ENCODE measurements at places on chromosomes 3 and 15.

DNA sequence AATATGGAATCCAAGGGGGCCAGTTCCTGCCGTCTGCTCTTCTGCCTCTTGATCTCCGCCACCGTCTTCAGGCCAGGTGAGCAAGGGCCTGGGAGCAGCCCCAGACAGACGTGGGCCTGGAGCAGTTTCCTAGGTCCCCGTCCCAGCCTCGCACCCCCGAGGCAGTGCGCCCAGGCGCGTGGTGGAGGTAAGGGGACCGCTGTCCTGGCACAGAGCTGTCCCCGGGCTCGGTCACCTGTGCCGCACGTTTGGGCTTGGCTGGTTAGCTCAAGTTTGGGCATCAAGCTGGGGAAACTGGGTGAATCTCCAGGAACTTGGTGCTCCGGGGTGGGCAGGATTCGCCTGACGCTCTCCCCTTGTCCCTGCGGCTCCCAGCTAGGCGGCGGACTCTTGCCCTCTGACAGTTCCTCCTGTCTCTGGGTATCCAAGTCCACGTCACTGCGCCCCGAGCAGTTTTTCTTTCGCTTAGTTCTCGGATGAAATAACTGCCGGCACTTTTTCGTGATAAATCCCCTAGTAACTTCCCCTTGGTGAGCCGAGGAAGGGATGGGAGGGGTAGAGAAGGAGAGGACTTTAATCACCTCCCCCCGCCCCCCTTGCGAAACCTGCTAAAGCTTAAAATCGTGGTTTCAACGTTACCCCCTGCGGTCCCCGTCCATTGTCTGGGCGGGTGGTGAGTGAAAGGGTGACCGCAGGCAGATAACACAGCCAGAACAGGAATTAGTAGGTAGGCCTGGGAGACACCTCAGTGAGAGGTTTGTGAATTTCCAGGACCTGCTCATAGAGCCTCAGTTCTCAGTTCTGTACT is 901 bp downstream of the ALCAM start:
- DNase-seq: peak; percentile 78

DNA sequence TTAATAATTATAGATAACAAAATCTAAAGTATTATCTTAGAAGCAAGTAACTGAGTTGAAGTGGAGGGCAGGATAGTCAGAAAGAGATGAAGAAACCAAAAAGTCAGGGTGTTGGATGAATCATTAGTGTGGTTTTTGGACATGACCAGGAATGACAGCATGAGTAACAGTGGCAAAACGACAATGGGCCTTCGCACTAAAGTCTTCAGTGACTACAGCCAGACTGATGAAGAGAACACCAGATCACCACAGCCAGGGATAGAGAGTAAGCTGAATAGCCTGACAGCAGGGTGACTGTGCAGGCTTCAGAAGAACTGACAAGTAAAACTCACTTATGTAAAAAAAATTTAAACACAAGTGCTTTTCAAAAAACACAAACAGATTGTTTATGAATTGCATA is 96.0 kb upstream of the MELTF start:
- DNase-seq: no peak

GRCh38 chr15:45842151-45842550 is 207.3 kb downstream of the SQOR start:
- no peak for DNase-seq

- DNase-seq: no peak
These were observed 33.0 kb downstream of the MITF start for GRCh38 chr3:69772152-69772867.

DNA sequence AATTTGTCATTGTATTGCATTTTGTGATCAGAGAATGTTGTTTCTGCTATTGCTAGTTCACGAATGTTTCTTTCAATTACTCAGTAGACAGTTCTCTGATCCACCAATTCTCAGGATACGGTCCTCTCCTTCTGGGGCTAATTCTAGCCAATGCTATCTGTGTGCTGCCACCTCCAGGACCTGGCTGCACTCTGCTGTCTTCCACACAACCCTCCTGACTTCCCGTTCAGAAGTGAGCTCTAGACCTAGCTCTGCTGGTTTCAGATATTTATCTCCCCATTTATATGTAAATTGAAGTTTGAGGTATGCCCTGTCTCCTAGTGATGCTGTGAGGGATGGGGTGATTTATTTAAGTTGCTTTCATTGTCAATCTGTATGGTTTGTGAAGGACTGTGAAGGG is 21.7 kb upstream of the UBL7 start:
- DNase-seq: no peak

DNA sequence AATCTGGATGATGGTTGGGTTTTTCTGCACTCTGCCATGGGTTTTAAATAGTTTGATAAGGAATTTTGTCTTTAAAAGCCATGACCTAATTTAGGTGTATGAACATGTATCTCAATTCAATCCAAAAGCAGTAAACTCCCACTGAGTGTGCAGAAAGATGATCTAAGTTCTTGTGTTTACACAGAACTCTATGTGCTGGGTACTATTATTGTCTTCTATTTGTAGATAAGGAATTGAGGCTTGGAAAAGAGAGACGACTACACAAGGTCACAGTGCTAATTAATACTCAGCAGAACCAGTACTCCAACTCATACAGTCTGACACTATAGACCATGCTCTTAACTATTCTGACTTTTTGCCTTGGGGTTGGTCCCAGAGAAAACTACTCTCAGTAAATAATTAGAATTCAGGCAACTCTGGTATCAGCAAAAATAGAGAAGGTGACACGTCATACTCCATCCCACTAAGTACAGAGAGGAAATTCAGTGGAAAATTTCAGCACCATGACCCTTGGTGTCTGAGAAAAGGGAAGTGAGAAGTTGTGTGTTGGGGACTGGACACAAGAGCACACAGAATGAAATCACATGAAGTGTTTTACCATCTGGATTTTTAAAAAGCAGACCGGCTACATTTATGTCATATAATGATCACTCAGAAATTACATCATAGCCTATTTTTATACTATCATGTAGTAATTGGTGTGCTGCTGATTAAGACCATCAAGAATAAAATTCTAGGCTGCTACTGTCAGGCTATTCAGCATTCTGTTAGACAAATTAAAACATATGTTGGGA is 18.3 kb upstream of the MYH15 start:
- no peak for DNase-seq

GRCh38 chr3:50121072-50122032 is 32.6 kb downstream of the RBM5 start:
- DNase-seq: no peak

DNA sequence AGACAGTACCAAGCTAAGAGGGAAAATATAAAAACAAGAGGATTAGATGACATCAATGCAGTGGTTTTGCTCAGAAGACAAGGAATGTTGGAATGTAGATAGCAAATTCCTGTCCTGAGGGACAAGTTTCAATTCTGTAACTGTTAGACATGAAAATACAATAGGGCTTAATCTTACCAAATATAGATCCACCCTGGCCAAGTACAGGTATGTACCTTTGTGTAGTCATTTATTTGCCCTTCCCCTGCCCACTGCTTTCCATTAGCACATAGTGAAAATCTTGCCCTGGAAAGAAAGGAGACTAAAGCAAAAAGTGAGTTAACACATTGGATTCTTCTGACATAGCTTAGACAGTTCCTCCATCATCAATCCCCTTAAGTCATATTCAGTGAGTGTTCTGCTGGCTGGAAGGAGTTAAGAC is 389.0 kb upstream of the THBS1 start:
- no peak for DNase-seq

- peak; percentile 13 for DNase-seq
These were observed 394.5 kb upstream of the RARB start for GRCh38 chr3:25033407-25034029.

DNA sequence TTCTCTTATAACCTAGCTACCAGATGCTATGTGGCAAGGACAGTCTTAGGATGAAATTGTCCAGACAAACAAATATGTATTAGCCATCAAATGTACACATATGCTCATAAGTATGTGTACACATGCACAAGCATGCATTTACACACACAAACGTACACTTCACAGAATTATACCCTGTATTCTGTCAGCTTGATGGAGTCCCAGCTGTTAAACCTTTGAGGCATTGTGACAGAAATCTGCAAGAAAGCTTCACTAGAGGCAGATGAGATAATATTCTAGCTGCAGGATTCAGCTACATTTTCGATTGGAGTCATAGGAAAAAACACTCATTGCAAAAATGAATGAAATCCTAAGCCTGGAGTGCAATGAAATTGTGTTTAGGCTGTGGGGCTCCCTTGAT is 110.6 kb downstream of the CHL1 start:
- DNase-seq: no peak

GRCh38 chr3:196835086-196835485 is 32.6 kb upstream of the SENP5 start:
- no peak for DNase-seq

DNA sequence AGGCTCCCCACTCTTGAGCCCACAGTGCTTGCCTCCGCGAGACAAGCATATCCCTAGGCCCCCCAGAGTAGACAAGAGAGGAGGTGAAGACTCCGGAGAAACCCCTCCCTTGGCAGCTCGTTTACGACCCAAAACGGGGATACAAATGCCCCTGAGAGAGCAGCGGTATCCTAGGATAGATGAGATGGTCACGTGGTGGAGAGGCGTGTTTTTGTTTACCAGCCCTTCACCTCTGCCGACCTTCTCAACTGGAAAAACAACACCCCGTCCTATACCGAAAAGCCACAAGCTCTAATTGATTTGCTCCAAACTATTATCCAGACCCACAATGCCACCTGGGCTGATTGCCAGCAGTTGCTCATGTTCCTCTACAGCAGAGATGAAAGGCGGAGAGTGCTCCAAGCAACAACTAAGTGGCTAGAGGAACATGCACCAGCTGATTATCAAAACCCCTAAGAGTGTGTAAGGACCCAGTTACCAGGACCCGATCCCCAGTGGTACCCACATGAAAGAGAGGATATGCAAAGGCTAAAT is 99.5 kb upstream of the OSBPL11 start:
- DNase-seq: no peak

GRCh38 chr3:81793410-81793809 is 32.0 kb upstream of the GBE1 start:
- DNase-seq: no peak

- peak; percentile 63 for DNase-seq
These were observed 19.8 kb downstream of the TYRO3 start for GRCh38 chr15:41578736-41579383.

DNA sequence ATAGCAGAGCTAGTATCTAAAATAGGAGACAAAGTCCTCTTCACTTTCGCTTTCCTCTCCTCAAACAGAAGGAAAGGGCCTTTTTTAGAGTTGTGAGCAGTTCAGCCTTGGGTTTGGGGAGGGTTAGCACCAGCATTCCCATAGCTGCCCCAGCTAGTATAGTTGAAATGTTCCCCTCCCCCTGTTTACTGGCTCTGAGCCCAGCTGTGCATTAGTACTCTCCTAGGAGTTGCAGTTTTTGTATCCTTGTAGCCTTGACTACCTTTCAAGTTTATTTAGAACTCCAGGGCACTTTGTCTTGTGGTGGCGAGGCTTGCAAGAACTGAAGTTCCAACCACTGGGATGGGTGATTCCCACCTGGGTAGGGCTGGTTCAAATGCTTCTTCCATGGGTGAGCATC is 245.1 kb upstream of the NAALADL2 start:
- DNase-seq: no peak

DNA sequence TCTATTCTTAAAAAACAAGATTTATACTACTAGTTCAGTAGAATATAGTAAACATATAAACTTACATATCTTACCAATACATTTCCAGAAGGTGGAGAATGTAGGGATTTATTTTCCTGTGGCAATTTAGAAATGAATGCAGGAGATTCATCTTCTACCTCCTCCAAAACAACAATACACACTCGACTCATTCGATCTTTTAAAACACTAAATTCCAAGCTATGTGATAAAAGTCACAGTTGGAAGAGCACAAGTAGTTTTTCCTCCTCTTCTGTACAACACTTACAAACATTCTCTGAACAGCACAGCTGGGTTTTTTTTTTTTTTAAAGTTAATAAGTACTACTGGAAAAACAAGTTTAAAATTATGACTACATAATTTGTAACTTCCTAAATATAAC is 1.4 kb downstream of the ANKRD28 start:
- no peak for DNase-seq

DNA sequence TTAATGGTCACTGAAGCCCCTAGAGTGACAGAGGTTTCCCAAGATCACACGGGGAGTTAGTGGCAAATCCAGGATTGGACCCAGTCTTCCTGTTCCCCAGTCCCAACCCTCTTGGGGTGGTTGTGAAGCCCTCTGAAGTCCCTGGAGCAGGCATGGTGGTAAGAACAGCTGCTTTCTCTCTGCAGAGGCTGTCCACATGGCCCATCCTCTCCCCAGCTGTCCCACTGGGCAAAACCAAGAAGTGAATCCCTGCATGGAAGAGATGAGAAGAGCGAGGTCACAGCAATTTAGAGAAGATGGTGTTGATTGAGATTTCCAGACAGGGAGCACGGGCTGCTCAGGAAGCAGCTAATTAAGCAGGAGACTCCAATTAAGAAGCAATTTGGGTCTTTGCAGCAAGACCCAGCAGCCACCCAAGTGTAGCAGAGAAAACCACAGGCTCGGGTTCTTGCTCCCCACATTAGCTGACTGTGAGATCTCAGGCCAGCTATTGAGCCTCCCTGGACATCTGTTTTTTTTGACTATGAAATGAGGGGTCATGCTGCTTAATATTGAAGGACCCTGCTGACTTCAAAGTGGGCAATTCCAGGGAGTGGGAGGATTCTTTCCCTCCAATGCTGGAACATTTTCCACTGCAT is 14.8 kb upstream of the HDAC11 start:
- DNase-seq: no peak

DNA sequence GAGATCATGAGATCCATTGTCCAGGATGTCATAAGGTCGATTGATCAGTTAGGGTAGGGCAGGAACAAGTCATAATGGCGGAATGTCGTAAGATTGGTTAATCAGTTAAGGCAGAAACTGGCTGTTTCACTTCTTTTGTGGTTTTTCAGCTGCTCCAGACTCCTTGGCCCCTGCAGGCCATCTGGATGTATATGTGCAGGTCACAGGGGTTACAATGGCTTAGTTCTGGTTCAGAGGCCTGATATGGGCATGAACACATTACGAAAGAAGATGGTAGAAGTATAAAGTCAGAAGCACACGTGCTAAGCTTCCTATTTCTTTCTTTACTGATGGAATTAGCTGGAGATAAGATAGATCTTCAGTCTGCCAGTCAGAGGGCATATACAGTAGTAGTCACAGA is 315.4 kb upstream of the LRRC3B start:
- DNase-seq: no peak

DNA sequence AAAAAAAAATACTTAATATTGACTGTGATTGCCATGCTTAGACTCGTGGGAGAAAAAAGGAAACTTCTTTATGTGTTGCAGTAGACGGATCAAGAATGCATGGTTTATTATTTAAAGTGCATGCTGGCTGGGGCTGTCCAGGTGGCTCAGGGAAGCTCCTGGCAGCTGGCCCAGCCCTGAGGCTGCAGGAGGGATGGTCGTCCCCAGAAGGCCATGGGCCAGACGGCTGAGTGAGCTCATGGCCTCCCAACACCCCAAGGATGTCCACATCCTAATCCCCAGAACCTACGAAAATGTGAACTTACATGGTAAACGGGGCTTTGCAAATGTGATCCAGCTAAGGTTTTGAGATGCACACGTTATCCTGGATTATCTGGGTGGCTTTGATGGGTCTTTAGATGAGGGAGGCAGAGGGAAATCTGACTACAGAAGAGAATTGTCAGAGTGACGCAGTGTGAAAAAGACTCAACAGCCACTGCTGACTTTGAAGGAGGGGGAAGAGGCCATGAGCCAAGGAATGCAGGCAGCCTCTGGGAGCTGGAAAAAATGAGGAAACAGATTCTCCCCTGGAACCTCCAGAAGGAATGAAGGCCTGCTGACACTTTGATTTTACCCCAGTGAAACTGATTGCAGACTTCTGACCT is 29.8 kb downstream of the ADAMTS17 start:
- no peak for DNase-seq

Data from C1 segment of cervical spinal cord (tissue), 14 donors.